ENCODE measurements at places on chromosomes 4 and X.

DNA sequence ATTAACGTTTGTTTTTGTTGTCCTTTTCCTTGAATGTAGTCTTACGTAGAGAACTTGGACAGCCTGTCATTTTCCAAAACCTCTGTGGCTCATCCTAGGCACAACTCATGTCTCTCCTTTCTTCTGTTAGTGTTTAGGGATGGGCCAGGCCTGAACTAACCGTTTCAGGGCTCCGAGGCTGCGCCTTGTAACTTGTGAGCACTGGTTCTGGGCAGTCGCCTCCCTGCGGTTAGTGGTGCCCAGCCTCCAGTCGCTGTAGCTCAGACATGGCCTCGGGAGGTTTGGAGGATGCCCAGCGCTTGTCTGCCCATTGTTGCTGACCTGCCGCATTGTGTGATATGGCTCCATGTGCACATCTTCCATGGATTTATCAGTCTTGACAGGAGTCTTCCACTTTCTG is 32.8 kb downstream of the TMEM131L start:
- DNase-seq = no peak

DNA sequence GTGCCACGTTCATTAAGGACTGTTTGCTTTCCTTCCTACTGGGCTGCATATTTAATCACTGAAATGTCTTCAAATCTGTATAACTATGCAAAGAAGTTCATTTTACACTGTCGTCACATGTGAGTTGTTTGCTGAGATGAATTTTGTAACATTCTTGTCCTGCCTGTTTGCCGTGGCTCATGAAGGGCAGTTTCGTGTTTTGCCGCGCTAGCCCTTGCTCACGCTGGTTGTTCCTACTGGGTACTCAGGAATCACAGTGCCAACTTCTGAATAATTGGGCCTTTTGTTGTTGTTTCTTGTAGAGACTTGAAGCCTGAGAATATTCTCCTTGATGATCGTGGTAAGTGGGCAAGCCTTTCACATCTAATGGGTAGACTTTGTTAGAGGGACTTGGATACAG is 52.2 kb downstream of the HTT-AS start:
- DNase-seq = no peak

DNA sequence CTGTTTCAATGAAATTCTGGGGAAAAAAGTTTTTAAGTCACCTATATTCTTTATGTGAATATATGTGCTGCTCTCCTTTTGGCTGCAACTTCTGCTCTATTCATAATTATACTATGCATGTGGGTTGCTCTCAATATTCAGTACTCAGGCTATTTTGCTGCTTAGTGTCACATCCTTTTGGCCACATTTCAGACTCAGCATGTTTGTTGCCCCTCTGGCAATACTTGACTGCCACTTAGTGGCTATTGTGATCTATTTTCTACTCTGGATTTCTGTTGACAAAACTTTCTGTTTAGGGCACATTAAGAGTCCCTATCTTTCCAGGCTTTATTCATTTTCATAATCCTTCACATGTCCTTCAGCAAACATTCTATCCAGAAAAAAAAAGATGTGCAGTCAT is 15.8 kb upstream of the CT45A1 start:
- DNase-seq = no peak

GRCh38 chr4:67087897-67088296 is 457.4 kb downstream of the CENPC start:
- DNase-seq = no peak

All from hindlimb muscle (tissue), 1 donor.